ENCODE measurements at places on chromosomes 11 and 22.

GRCh38 chr11:18775492-18776292, 15.9 kb downstream of the PTPN5 start:
- DNase-seq, result no peak

DNA sequence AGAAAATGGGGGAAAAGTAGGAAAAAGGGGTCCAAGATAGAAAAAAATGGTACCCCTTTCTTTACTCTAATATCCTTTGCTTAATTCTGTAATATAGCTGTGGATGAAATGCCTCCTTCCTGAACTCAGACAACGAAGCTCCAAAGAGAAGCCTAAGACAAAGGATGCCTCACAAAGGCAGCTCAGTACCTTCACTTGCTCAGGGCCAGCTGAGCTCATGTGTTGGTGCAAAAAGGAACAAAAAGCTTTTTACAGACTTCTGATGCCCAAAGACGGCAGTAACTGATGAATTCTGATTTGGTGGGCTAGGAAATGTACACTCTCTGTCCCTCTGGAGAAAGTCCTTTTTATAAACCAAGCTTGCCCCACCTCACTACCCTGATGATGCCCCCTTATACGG, 77.5 kb downstream of the DENND5A start:
- DNase-seq, result no peak

DNA sequence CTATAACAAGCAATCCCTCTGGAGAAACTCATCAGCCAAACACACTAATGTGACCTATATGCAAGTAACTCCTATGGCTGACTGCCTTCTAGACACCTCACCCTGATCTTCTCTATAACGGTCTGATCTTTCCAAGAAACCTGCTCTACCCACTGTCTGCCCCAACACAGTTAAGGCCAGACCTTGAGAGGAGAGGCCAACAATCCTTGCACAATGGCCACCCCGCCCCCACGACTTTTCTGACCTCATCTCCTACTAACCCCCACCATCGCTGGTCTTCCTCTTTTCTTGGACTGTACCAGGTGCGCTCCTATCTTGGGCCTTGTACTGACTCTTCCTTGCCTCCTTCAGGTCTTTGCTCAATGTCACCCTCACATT, 12.5 kb downstream of the HIRA start:
- peak; percentile 84 for DNase-seq

DNA sequence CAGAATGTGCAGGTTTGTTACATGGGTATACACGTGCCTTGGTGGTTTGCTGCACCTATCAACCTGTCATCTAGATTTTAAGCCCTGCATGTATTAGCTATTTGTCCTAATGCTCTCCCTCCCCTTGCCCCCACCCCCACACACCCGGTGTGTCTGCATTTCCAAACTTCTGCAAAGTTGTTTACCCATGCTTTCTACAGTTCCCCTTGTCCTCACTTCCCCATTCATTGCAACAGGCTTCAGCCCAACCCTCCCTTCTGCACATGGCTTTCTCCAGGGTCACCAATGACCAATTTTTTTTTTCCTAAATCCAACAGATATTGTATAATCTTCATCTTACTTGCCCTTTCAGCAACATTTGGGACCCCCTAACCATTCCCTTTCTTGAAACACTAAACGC, 32.0 kb upstream of the NUP50 start:
- DNase-seq, result peak; percentile 86

- DNase-seq, result no peak
Measured at GRCh38 chr11:114179234-114179941, 116.8 kb upstream of the NNMT start.

- DNase-seq, result peak; percentile 41
Measured at GRCh38 chr11:87059596-87060390, 22.1 kb downstream of the TMEM135 start.

DNA sequence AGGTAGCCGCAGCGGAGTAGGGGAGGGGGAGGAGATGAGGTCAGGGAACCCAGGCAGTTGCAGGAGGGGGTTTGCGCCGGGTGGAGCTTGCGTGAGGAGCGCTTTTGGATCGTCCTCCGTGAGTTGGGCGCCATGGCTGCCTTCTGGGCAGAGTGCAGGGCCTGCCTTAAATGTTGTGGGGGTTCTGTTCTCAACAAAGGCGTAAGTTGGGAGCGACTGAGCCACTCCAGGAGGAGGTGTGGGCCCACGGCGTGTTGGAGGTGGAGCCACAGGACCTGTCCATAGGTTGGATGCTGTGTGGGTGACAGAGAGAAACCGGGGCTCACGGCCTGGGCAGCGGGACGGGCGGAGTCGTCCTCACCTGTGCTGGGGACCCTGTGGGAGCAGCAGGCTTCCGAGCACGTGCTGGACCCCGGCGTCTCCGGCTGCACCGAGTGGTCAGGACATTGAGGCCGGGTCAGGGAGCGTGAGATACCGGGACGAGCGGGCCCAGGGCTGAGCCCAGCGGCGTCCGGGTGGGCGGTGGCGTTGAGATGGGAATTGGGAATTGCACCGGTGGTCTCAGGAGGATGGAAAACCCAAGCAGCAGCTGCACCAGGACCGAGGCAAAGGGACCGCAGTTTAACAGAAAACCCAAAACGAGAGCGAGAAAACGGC, 977 bp upstream of the PGGHG start:
- DNase-seq, result peak; percentile 89

GRCh38 chr22:44395118-44396005, 82.6 kb upstream of the SHISAL1 start:
- peak; percentile 54 for DNase-seq

DNA sequence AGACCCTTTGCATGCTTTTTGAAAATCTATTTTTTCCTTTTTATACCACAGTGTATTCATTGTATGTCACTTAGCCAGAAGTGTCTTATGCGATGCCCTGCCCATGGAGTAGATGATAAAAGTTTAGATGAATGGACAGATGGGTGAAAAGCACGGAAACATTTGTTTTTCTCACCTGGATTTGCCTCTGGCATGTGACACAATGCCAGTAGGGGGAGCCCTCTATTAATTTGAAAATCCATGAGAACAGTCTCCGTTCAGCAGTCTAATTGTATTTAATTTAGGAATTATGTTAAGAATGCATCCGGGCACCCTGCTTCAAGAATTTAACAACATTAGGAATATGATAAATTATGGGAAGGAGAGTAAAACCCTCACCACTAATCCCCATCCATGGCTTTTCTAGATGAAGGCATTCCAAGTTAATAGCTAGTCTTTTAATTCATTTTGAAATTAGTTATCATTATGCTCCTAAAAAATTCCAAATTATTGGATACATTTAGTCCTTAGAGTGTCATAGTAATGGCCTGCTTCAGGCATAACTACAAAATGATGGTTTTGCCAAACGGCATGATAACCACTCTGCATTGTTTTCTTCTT, 55.3 kb upstream of the ALKBH3 start:
- DNase-seq, result no peak

DNA sequence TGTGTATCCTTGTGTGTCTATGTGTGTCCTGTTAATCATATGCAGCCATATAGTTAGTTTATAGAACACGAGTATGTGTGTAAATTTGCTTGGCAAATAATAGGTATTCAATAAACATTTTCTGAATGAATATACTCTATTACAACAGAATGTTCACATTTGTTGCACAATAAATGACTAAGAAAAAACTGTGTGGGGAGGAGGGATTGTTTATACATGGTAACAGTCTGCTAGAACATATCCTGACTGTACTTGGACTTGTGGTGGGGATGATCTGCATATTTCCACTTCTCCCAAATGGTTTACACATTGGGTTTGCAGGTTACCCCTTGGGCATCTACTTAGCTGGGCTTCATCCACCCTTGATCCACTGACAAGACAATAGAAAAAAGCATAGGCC, 194.6 kb downstream of the INSC start:
- DNase-seq, result no peak

- DNase-seq, result peak; percentile 88
Measured at GRCh38 chr11:61477727-61478148, 30.8 kb upstream of the LRRC10B start.

GRCh38 chr11:1168721-1169161, 11.0 kb downstream of the MUC5AC start:
- no peak for DNase-seq

DNA sequence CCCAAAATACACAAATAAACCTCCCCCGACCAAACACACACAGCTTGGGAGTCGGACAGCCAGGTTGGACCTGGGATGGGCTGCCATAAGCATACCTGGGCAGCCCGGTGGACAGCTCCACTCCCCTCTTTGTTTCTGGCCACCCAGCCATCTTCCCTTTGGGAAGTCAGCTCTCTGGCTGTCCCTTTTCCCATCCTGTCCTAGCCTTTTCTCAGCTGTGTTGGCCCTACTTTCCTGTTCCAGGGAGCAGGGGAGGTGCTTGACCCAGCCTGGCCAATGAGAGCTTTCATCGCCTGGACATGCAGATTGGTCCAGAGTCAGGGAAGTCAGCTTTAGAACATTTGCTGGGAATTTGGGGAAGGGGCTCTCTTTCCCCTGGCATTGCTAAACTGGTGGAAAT, 68.7 kb upstream of the NECTIN1 start:
- peak; percentile 41 for DNase-seq

- peak; percentile 62 for DNase-seq
Measured at GRCh38 chr11:1296287-1296686, 13.1 kb downstream of the TOLLIP start.

GRCh38 chr11:30758518-30758917, 172.4 kb upstream of the MPPED2 start:
- no peak for DNase-seq

DNA sequence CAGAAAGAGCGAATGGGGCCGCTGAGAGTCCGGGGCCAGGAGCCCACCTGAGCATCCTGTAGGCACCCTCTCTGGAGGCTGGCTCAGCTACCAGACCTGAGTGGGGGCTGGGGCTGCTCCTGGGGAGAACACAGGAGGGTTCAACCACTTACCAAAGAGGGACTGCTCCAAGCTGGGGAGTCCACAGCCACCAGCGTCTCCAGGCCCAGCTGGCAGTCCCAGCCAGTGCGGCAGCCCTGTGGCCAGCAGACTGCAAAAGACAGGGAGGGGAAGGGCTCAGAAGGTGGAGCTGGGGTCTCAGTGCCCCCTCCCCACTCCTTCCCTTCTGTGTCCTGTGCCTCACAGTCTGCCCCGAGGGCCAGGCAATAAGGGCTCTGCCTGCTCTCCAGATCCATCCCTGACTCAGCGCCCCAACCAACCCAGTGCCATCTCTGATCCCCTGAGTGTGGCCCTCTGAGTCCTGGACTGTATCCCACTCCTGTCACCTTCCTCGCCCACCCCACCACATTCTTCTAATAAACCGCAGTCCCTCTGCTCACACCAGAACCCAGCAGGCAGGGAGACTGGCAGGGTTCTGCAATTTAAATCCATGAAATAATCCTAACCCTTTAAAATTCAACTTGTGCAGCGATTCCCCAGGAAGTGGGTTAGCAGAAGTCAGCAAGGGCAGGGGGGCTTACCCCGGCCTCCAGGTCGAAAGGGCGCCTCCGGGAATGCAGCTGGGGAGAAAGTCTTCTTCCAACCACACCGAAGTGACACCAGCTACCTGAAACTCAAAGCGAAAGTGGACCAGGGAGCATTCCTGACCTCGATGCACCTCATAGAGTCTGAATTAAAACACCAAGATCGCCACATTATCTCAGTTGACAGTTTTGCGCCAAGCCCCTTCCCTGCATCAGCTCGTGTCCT, 13.3 kb downstream of the CHST1 start:
- peak; percentile 66 for DNase-seq

DNA sequence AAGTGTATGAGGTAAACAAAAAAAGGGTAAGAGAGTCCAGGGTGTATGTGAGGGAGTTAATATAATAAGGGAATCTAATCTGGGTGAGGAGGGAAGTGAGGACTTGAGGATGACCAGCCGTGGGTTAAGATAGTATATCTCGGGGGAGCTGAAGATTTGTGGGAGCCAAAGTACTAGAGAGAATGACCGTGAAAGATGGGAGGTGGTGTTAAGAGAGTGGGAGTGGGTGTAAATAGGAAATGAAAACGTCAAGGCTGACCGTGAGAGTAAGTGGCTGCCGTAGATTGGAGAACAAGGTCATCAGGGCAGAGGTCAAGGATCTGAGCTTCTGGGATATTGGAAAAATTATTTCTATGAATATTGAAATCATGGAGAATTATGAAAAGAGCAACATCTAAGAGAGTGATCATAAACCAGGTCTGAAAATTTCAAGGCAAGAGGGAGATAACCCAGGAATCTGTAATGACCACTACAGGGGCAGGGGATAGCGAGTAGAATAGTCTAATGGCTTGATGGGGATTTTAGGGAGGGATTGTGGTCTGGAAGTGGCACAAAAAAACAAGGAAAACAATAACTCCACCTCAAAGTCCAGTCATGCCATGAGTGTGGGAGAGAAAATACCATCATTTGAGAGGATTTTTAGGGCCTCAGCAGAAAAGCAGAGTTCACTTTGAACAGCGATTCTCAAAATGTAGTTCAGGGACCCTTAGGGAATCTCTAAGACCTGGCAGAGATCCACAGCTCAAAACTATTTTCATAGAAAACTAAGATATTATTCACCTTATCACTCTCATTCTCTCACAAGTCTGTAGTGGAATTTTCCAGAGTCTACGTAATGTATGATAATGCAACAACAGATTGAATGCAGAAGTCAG, 72.0 kb downstream of the PRR5L start:
- no peak for DNase-seq

DNA sequence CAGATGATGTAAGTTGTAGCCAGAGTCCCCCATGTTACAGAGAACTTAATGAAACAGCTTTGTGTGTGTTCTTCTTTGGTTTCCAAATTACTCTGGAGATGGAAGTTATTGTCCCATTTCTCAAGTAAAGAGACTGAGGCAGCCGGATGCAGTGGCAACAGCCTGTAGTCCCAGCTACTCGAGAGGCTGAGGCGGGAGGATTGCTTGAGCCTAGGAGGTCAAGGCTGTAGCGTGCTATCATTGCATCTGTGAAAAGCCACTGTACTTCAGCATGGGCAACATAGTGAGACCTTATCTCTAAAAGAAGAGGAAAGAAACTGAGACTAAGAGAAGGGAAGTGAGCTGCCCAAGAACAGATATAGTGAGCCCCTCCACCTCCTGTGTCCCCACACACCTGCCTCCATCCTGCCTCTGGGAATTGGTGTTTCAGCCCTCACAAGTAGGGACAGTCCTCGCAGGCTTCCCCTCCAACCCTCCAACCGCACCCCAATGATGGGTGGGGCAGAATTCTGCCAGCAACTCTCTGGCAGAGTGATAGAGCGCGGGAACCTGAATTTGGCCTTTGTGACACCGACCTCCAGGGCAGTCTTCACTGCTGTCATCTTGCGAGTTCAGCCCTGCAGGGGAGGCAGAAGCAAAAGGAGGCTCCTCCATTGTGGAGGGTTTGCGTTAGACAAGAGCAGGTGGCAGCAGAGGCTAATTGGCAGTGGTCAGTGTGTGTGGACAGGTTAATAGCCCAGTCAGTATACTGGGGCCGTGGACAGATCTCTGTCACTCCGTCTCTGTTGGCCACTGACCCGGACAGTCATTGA, 1.6 kb downstream of the PDXP start:
- DNase-seq, result no peak

- DNase-seq, result no peak
Measured at GRCh38 chr11:83871054-83871453, 584.9 kb upstream of the CCDC90B start.

Measured in spleen (tissue), 13 donors.